ENCODE measurements at places on chromosomes 5 and 9.

DNA sequence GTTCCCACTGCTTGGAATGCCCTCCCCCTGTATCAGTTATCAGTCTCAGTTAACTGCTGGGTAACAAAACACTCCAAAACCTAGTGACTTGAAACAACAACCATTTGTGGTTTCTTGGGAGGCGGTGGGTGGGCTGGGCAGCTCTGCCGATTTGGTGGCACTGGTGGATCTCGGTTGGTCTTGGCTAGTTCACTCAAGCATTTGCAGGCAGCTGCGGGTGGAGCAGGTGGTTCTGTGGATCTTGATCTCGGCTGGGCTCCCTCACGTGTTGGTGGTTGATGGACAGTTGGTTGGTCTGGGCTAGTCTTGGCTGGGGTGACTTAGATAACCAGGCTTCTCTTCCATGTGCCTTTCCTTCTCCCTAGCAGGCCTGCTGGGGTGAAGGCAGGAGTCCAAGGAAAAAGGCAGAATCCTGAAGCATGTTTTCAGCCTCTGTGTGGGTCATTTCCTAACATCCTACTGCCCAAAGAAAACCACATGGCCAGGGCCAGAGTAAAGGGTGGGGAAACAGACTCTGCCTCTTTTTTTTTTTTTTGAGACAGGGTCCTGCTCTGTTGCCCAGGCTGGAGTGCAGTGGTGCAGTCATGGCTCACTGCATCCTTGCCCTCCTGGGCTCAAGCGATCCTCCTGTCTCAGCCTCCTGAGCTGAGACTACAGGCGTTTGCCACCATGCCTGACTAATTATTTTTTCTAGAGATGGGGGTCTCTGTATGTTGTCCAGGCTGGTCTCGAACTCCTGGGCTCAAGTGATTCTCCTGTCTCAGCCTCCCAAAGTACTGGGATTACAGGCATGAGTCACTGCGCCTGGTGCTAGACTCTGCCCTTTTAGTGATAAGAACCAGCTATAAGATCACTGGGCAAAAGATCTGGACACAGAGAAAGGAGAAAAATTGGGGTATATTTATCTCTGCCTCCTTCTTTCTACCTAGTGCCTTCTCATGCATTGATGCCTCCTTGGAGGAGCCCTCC lies 183.7 kb downstream of the RGS3 start:
- no peak for DNase-seq

DNA sequence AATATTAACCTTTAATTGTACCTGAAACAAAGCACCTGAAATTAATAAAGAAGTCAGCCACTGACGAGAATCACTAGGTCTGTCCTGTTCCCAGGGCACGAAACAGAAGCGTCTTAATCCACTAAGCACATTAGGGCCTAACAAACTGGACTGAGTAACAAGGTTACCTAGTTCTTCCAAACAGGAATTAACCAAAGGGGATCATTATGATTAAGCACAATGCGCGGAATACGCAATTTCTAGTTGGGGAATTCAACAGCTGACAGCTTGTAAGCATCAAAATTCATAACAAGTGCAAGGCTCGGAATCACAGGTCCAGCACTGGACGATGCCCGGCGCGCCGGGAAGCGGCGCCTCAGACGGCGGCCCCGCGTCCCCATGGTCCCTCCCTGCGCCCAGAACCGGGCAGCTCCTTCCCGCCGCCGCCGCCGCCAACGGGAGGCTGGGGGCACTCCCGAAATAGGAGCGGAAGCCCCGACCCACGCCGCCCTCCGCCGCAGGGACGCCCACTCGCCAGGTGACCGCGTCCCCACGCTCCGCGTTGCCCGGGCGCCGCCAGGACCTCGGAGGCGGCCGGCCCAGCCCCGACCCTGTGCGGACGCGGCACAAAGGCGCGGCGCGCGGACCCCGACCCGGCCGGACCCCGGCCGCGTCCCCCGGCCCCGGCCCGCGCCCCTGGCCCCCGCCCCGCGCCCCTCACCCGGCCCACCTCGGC lies 898 bp downstream of the CAMSAP1 start:
- DNase-seq, result no peak

DNA sequence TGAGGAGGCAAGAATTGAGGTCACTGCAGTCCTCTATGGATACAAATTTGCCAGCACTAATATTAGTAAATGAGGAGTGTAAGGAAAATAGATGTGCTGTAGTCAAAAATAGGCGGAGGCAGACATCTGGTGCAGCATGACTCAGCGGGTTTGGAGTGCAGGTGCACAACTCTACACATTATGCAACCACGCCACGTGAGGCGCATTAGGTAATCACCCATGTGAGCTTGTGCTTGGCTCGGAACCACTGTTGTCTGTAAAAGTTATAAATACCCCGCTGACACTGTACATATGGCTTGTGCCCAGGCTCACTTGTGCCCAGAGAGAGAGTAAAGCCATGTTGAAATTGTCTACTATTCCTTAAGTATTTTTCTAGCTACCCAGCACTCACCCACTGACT lies 623.5 kb upstream of the NUDT12 start:
- DNase-seq, result no peak

DNA sequence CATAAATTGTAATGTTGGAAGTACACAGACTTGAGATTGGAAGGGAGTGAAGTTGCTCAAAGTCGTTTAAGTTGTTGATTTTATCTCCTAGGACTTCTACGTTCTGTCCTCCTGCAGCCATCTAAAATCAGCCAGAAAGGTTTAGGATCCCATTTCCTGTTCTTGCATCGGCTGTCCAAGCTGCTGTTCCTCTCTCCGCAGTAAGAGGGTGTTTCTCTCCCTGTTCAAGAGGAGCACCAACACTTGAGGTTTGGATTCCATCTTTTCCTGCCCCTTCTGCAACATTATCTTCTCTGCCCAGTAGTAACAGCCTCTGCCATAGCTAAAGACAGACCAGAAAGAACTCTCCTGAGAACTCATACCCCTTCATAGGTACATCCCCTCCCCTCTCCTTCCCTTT lies 373.4 kb downstream of the GADD45G start:
- no peak for DNase-seq

DNA sequence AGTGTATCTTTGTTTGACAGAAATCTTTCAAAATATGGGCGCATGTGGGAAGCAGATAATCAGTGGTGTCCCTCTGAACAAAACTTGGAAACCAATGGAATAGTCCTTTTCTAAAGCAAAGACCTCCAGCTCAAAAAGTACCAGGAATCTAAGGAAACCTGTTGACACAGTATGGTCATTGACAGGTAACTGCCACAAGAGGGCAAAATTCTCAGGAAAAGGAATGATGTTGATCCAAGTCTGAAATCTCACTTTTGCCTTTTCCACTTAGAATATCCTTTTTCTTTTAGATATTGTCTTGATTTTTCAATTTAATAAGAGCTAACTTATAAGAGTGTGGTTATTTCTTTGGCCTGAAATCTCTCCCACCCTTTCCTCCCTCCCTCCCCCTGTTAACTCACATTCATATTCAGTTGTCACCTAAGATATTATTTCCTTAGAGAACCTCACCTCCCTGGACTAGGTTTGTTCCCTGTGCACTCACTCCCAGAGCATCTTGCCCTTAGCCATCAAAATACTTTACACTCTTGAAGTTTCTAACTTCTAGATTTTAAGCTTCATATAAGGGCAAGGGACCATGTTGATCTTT lies 59.0 kb upstream of the BARX1 start:
- no peak for DNase-seq

DNA sequence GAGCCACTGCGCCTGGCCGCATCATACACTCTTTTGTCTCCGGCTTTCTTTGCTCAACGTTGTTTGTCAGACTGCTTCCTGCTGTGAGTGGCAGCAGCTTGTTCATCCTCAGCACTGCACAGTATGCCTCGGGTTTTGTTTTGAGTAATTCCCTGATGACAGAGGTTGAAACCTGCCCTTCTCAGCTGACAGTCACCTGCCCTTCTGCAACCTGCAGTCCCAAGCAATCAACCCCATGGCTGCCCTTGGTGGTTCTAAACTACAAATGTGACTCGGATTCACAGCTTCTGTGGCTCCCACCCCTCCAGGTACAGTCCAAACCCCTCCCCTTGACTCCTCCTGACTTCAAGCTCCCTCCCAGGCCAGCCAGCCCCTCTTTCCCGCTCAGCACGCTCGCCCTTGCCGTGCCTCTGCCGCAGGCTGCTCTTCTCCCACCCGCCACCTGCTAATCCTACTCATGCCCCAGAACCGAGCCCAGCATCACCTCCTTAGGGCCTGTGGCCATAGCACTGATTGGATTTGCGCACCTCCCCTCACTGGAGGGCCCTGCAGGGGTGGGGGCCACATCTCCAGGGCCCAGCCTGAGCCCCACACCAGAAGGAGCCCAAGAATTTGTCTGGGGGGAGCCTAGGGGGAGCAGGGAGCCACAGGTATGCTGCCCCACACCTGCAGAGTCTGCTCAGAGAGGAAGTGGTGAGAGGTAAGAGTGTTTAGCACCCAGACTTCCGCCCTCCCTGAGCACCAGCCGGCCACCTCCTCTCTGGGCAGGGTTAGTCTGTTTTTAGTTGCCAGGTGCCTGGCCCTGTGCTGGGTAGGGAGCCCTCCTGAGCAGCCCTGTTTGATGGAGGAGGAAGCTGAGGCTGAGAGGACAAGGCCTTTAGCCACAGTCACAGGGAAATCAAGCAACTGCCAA lies 10.1 kb downstream of the EEIG1 start:
- DNase-seq, result no peak

GRCh38 chr5:169923988-169924387 lies 56.3 kb downstream of the INSYN2B start:
- DNase-seq, result no peak

Measured in DMS 273 treated with DMSO at 0.1 percent for 48 hours (cell line).